ENCODE measurements at places on chromosomes 1 and 21.

DNA sequence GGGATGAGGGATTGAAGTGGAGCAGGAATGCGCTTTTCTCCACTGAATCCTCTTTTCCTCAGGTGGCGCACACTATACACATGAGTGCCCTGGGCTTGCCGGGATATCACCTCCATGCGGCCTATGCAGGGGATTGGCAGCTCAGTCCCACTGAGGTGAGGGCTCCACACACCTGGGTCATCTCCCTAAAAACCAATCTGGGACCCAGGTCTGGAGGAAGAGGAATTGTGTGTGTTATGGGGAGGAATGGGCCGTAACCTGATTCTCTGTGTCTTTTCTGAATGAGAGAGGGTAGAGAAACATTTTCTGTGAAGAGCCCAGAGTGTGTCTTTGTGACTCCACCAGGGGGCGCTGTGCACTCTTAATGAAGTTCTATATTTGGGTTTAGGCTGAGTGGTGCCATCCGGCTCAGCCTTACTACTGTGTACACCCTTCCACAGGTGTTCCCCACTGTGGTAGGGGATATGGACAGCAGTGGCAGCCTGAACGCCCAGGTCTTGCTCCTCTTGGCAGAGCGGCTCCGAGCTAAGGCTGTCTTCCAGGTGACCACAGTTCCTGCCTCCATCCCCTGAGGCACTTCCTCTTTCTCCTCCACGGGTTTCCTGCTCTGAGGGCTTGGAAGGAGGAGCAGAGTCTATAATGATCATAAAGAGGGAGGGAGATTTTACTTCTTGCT is 1.5 kb downstream of the TOMM40L start:
- DNase-seq, result peak; percentile 79

DNA sequence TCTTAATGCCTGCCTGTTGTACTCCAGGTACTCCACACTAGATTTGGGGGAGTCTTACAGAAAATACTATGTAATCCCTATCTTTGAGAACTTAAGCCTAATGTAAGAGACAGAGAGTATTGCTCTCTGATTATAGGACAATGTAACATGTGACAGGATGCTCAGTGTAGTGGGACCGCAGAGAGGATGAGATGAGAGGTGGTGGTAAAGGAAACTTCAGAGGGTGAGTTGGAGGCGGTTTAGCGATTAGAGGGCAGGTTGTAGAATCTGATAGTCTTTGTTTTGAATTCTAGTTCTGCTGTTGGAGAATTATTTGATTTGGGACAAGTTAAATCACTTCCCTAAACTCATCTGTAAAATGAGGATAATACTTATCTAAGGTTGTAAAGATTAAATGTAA is 5.4 kb downstream of the SOAT1 start:
- no peak for DNase-seq

GRCh38 chr1:77342745-77343144 is 60.9 kb downstream of the AK5 start:
- DNase-seq, result no peak

DNA sequence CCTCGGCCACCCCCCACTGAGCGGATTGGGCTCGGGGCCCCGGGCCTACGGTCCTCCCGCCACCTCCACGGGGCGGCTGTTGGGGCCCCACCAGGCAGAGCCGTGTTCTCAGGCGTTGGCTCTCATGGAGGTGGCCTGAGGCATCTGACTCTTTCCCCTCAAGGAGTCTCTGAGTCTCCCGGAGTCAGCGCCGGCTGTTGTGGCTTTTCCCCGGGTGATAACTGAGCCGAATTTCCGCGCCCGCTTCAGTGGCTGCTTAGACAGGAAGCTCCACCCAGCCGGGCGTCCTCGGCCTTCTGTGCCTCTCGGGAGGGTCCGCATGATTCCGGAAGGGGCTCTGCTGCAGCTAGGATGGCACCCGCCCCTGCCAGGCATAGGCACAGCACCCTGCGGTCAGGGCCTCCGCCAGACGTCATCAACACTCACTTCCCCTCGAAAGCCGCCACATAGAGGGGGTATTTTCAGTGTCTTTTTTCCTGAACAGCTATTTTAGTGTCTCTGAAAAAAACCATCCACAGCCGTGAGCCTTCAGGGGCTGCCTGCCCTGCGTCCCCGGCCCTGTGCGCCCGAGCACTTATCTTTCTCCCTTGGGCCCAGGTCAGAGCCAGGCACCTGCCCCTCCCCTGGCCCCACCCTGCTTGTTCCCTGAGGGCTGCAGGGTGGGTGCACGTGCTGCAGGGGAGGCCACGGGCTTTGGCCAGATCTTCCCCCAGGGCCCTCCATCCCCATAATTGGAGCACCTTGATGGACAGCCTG is 72.9 kb downstream of the SKI start:
- peak; percentile 79 for DNase-seq

- no peak for DNase-seq
These were observed 290.3 kb upstream of the SGIP1 start for GRCh38 chr1:66243548-66244130.

GRCh38 chr1:117416004-117416403 is 48.8 kb downstream of the MAN1A2 start:
- DNase-seq, result no peak

GRCh38 chr1:206703661-206704060 is 19.0 kb downstream of the MAPKAPK2 start:
- no peak for DNase-seq

DNA sequence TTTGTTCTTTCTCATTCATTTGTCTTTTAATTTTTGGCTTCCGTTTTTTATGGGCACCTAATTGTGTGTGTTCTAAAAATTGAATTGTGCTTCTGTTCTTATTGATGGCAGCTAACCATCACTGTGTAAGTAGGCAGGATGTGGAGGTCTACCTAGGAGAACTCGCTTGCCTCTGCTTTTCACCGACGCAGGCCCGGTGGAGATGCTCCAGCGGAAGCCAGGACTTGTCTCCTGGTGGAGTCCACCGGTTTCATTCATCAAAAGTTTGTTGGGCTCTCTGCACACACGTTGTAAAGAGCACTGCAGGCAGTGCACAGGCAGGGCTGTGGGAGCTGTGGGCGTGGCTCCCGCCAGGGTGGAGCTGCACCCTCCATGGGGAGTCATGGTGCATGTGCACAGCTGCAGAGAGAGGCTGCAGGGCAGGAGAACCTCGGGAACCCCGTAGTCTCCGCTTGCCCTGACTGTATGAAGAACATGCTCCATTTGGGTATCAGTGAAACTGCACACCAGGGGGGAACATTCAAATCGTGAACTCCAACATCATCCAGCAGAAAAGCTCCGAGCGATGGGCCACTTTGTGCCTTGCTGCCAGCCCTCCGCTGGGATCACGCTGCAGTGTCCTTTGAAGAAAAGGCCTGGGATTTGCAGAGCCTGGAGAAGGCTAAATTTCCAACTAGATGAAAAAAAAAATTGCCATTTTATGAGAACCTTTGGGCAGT is 6.0 kb upstream of the C1orf174 start:
- no peak for DNase-seq

GRCh38 chr1:204983136-204983535 is 59.9 kb upstream of the CNTN2 start:
- no peak for DNase-seq

DNA sequence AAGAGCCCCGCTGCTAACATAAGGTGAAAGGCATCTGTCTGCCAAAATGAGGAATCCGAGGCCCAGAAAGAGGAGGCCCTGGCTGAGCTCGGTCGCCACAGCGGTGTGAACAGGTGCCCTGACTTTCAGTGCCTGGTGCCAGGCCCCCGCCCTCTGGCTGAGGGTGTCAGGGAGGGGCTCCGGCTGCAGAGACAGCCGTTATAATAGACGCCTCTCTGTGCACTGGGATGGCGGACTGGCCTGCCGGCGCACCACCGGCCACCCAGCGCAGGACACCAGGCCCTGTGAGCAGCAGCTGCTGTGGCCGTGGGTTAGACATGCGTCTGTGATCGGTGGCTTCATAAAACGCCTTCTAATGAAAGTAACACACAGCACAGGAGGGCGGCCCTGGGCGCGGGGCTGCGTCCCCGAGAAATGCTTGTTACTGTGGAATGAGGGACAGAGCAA is 51.4 kb upstream of the ACTRT2 start:
- no peak for DNase-seq

- DNase-seq, result no peak
These were observed 228.9 kb upstream of the ADGRL4 start for GRCh38 chr1:79235301-79236002.

DNA sequence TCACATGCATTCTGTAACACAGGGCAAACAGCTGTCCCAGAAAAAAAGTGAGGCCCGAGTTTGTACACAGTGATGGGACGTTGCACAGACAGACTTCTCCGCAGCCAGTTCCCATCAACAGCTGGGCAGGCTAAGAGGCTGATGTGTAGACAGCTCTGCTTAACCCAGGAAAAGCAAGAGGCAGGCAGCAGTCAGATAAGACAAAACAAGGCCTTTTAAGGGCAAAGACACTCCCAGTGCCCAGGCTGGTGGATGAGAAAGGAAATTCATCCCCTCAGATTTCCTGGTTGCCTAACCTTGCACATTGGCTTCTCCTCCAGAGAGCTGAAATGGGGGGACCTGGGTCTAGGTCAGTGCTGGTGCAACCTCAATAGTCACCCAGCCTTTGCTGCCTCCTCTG is 17.2 kb upstream of the PHLDA3 start:
- DNase-seq, result peak; percentile 91

DNA sequence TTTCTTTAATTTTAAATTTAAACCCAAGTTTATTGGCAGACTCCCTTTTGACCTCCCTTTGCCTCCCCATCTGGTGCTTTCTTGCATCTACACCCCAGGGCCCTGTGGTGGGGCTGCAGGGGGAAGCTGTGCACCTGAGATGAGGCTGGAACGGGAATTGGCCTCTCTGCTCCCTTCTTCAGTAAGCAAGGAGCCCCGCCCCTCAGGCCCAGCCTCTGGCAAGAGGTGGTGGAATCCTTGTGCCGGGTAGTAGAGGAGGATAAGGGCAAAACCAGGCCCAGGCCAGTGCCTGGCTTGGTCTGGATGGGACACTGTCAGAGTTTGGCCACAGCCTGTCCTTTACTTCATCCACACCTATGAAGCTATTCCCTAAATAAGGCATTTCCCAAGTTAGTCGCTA is 25.1 kb downstream of the ATP8B2 start:
- DNase-seq, result no peak

DNA sequence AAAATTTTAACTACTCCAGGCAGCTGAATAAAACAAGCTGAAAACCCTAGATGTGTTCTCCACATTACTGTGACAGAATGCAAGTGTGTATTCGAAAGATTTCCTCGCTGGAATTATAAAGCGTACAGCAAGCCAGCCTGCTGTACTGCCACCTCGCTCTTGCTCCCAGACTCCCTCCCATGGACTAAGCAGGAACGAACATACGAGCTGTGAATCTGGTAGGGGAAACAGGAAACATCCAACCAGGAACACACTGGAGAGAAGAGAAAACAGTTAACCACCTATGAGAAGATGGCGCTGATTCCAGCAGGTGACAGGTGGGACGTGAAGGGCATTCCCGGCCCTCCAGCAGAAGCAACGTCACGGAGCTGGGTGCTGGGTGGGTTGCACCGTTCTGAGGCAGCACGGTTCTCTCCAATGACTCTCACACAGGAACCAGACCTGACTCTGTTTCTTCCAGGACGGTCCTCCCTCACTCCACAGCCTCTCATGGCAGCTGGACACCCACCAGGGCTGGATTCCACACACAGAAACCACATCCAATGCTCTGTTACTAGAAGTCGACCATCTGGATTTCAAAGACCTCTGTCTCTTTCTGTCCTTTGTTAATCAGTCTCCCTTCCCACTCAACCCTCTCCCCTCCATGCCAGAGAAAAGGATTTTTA is 219.2 kb downstream of the RERE start:
- peak; percentile 73 for DNase-seq

DNA sequence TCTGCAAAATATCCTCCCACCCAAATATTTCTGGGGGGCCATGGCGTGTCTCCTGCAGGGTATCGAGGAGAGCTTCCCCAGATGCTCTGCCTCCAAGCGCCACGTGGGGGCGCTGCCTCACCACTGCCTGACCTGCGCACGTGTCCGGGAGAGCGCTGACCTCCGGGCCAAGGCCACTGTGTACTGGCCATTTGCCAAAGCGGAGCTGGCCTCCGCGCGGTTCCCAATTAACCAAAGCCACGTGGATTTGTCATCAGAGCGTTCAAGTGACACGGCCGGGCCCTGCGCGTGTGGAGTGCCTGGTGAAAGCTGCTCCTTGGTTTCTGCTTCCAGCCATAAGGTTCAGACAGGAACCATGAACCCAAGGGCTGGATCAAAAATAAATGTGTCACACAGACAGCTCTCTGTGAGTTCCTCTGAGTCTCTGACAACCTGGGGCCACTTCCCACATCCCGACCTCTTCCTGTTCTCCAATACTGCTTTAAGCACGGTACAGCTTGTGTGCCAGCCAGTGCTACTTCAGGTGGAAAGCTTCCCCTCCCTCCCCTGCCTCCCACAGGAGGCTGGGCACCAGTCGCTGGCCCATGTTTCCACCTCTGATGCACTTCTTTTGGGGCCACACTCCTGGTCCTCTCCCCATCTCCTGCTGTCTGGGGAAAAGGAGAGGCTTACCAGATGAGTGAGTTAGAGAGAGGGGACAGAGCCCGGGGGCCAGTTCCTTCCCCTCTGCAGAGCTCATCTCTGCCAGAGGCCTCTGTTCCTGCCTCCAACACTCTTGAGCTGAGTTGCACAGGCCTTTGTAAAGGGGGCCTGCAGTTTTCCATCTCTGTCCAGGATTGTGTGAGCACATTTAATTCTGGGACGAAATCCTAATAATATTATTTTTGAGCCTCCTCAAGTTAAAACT is 26.1 kb downstream of the ZP4 start:
- peak; percentile 43 for DNase-seq

DNA sequence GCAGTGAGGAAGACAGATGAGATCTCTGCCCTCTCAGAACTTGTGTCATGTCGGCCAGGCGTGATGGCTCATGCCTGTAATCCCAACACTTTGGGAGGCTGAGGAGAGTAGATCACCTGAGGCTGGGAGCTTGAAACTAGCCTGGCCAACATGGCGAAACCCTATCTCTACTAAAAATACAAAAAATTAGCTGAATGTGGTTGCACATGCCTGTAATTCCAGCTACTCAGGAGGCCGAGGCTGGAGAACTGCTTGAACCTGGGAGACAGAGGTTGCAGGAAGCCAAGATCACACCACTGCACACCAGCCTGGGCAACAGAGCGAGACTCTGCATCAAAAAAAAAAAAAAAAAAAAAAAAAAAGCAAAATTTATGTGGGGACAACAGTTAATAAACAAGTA is 40.9 kb upstream of the RALGPS2 start:
- DNase-seq, result no peak

- DNase-seq, result no peak
These were observed 15.1 kb downstream of the CASP9 start for GRCh38 chr1:15508700-15509487.

DNA sequence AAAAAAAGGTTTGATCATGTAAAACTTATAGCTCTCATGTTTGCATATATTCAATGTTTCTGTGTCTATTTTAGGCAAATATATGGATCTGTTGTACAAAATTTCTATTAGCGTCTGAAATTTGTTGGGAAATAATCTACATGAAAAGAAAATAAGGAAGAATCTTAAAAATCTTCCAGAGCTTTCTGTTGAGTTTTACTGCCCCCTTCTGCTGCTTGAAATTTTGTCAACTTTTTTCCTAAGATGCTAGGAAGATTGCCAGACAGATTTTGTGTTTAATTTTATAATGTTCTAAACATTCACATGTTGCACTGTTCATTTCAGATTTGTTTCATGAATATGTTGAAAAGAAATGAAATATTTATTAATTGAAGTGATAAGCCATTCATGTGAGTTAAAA is 2.5 kb upstream of the PTGS2 start:
- no peak for DNase-seq

Measured in umbilical cord (tissue), 2 donors.